ENCODE measurements at places on chromosomes 1 and 21.
A peak's percentile ranks its signal among the peaks of the same experiment; 100 is the strongest.

GRCh38 chr1:233584931-233585330 is 29.0 kb upstream of the KCNK1 start:
- no peak for DNase-seq

- DNase-seq: no peak
Observed at GRCh38 chr1:115239148-115239422, 99.0 kb downstream of the NGF start.

- DNase-seq: no peak
Observed at GRCh38 chr1:43731867-43732531, 24.7 kb downstream of the ST3GAL3 start.

DNA sequence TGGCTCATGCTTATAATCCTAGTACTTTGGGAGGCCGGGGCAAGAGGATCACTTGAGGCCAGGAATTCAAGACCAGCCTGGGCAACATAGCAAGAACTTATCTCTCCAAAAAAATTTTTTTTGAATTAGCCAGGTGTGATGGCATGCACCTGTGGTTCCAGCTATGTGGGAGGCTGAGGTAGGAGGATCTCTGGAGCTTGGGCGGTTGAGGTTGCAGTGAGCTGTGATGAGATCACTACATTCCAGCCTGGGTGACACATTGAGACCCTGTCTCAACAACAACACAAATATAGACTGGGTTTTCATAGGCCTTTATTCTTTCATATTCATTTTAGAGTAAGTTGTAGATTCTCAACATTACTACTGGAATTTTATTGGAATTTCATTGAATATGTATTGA is 12.8 kb downstream of the MED18 start:
- DNase-seq: no peak

DNA sequence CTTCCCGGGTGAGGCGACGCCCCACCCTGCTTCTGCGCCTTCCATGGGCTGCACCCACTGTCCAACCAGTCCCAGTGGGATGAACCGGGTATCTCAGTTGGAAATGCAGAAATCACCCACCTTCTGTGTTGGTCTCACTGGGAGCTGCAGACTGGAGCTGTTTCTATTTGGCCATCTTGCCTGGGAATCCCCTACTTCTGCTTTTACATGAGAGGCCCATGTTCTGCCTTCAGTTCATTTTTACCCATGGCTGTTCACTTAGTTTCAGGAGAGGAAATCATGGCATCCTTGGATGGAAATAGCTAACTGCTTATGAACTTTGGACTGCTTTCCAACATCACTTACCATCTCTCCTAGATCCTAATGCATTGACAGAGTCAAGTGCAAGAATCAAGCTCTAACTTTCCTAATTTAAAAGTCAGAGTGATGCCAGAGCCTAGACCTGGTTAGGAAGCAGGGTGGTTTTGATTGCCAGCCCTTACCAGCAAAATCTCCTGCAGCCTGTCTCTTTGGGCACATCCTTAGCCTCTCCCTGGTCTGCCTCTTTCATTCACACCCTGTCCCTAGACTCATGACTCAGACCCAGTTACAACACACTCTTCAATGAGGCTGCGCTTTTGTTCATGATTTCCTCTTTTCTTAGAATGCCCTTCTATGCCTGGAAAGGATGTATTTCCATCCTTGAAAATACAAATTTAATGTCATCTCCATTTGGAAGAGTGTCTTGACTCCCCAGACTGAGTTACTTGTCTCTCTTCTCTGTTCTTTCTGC is 137.2 kb downstream of the KCTD3 start:
- no peak for DNase-seq

GRCh38 chr1:27341525-27342252 is at the start of gene SYTL1:
Gene SYTL1, plus strand, starts transcription at chr1:27342022. Its CDS starts 3,313 bp downstream, at chr1:27345335.
- DNase-seq: peak; percentile 86

DNA sequence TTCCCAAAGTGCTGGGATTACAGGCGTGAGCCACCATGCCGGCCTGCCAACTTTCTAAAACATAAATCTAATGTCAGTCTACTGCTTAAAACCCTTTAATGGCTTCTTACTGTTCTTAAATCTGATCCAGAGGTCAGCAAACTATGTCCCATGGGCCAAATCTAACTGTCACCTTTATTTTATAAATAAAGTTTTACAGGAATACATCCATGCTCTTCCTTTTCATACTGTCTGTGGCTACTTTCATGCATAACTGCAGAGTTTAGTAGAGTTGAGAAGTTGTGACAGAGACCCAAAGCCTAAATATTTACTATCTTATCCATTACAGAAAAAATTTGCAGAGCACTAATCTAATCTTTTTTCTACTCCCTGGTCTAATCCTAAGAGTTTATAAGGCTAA is 3.8 kb downstream of the ERI3 start:
- no peak for DNase-seq

DNA sequence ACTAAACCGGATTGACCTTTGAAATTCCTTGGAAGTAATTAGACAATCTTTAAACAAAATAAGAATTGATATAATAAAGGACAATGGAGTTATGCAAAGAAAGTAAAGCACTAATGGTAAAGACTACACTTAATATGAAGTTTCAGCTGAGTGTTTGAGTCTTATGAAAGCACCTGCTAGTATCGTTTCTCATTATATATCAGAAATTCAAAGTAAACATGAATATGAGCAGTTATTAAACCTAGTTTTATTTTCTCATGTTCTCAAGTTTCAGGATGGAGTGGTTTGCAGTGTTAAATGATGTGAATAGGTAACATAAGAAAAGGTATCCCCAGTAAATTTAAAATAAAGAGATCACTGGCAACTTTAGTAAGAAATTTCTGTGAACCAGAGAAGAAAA is 188.6 kb downstream of the ZP4 start:
- DNase-seq: no peak

DNA sequence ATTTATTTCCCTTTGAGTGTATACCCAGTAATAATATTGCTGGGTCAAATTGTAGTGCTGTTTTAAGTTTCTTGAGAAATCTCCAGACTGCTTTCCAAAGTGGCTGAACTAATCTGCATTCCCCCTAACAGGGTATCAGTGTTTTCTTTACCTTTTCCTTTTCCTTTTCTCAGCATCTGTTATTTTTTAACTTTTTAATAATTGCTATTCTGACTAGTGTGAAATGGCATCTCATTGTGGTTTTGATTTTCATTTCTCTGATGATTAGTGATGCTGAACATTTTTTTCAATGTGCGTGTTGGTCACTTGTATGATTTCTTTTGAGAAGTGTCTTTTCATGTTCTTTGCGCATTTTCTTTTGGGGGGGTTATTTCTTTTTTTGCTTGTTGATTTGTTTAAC is 374.9 kb upstream of the BRINP3 start:
- no peak for DNase-seq

GRCh38 chr1:18422076-18422777 is 58.5 kb upstream of the KLHDC7A start:
- no peak for DNase-seq

GRCh38 chr1:54465351-54465811 is 59.2 kb upstream of the SSBP3 start:
- DNase-seq: no peak

GRCh38 chr1:214017191-214017982 is 29.6 kb downstream of the PROX1 start:
- no peak for DNase-seq

DNA sequence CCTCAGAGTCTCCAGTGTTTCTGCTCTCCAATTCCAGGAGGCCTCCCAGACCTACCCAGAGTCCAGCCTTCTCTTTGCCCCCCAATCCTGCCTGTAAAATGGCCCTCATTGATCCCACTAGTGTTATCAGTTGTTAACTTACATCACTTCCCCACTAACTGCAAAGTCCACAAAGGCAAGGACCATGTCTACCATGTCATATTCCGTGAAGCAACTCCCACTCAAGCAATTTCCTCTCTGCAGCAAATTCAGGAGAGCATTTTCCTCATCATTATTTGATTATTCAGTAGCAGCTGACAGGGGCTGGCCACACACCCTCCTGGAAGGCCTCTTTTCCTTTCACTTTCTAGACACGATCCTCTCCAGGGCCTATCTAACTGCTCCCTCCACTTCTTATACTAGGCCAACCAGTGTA is 153.5 kb downstream of the RERE start:
- no peak for DNase-seq

DNA sequence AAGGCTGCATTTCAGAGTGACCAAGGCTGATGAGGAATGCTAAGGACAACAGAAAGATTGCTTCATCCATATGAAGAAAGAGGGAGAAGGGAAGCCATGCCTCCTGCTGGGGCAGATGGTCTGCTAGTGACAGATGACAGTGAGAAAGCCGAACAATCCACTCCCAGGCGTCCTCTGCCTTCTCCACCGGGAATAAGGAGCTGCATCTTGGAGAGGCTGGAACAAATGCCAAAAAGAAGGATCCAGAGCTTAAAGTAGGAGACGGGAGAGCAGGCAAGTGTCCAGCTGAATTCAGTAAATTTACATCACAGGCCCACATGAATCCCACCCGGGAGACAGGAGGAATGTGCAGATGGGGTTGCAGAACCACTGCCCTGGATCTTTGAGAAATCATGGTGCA is 33.4 kb downstream of the DDX20 start:
- DNase-seq: no peak

DNA sequence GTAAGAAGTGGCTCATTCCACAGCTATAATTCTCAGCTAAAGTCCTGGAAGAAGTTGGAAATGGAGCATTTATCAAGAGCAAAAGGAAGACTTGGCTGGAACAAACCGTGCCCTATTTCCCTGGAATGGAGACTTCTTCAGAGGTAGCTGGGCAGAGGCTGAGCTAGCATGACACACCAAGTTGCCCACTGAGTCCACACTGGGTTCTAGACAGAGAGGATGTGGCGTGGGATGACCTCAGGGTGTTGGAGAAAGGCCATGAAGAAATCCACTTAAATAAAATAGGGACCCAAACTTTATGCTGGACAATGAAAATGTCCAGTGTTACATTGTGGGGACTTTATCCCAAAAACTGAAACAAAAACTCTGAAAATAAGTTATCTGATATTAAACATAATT is 116.2 kb downstream of the KCNJ6 start:
- DNase-seq: no peak

- DNase-seq: no peak
Observed at GRCh38 chr1:152621993-152622392, 910 bp downstream of the LCE3A start.

DNA sequence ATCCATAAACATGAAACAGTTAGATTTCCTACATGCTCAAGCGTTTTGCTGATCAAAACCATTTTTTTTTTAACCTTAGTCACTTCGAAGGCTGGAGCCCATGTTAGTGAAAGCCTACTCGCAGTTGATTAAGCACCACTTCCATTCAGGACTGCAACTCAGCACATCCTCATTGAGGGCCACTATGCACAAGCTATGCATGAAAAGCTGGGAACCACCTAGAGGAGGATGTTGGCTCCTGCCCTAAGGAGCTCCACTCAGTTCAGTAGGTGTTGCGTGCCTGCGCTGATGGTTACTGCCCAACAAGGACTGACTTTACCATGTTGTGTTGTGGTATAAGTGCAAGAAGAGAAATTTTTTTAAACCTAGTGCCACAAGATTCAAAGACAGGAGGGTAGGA is 181.4 kb upstream of the L1TD1 start:
- DNase-seq: peak; percentile 14
